Kidney tubule cell (primary cell): ENCODE measurements at places on chromosomes 6 and 20.

DNA sequence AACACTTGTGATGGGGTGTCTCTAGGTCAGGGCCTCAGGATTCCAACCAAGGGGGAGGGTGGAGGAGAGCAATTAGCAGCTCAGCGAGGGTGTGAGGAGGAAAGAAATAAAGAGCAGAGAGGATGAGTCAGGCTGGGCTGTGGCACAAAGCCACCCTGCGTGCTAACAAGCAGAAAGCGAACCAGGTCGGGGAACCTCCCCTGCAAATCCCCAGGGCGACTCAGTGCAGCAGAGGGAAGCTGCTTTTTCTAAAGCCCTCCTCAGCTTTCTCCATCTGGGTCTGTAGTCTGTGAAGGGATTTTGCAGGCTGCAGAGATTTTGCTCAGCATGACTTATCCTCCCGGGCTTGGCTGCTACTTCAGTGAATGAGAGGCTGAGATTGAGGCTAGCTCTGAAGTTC is 6.6 kb upstream of the SPO11 start:
- peak; percentile 41 for DNase-seq

DNA sequence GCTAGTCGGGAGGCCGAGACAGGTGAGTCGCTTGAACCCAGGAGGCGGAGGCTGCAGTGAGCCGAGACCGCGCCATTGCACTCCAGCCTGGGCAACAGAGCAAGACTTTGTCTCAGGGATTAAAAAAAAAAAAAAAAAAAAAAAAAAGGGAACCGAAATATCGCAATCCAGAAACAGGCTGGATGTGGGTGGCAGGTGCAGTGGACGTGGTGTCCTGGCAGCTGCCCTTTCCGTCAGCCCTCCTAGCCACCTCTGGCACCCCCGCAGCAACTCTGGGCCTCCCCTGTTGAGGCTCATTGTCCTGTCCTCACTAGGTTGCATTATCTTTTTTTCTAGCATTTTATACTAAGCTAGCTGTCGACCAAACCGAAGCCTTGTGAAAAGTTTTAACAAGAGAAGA is 113.5 kb downstream of the DTNBP1 start:
- no peak for DNase-seq

- no peak for DNase-seq
Measured at GRCh38 chr6:77397561-77397960, 65.7 kb downstream of the HTR1B start.

DNA sequence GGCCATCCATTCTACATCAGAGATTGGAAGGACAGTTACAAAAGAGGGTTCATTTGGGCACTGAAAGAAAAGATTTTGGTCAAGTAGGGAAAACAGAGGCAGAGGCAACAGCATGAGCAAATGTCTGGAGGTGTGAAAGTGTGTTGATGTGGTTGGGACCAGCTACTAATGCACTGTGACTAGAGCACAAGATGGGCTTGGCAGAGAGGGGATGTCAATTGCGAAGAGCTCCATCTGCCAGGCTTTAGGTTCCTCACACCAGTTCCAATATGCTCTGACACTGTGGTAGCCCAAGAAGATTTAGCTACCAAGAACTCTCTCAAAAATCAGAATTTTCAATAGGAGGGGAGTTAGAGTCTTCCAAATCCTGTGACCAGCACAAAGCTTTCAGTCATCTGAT is 42.1 kb downstream of the TRAF3IP2 start:
- DNase-seq: no peak

- no peak for DNase-seq
Measured at GRCh38 chr20:49786668-49787370, 25.8 kb upstream of the SLC9A8 start.

GRCh38 chr6:47574789-47575188 is 97.2 kb downstream of the CD2AP start:
- DNase-seq: no peak

- DNase-seq: peak; percentile 41
Measured at GRCh38 chr6:136783495-136784270, 8.6 kb downstream of the MAP3K5 start.

GRCh38 chr20:36217226-36217625 is 19.1 kb upstream of the AAR2 start:
- no peak for DNase-seq

GRCh38 chr6:83006270-83006905 is 59.3 kb downstream of the UBE3D start:
- no peak for DNase-seq

GRCh38 chr6:27049863-27050781 is 197.4 kb upstream of the PRSS16 start:
- DNase-seq: no peak

DNA sequence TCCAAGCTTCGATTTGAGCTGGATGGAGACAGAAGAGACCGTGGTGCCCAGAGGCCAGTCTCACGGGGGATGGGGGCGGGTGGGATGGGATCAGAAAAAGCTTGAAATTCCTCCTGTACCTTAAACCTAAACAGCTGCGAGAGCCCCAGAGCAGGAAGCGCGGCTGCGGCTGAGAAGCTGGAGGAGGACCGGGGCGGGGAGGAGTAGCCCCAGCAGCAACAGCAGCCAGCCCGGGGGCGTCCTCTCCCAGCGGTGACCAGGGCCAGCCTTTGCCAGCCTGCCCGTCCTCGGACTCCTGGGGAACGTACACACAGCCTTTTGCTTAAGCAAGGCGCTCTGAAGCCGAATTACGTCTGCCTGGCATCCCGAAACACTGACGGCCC is 17.4 kb upstream of the PRDM13 start:
- DNase-seq: no peak

- DNase-seq: peak; percentile 82
Measured at GRCh38 chr20:47464380-47465101, 37.1 kb upstream of the NCOA3 start.

- no peak for DNase-seq
Measured at GRCh38 chr6:130377371-130377770, 11.6 kb downstream of the TMEM200A start.

- DNase-seq: no peak
Measured at GRCh38 chr6:93437491-93437890, 18.1 kb upstream of the EPHA7 start.

GRCh38 chr6:37314487-37315156 is 39.2 kb upstream of the RNF8 start:
- DNase-seq: peak; percentile 38

DNA sequence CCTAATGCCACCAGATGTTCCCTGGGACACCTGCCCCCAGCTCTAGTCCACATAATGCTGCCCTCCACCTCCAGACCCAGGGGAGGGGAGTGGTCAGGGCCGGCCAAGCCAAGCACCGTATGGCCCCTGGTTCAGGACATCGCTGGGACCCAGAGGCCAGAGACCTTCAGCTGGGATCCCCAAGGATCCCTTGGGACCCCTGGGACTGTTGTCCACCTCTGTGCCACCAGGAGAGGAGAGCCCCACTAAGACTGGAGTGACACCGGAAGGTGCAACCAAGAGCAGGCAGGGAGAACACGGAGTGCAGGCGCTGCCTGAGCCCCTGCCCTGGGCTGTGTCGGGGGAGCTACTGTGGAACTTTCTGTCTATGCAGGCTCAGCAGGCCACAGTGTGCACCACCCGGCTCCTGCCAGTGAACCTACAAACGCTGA is 43.6 kb downstream of the CTCFL start:
- DNase-seq: no peak

DNA sequence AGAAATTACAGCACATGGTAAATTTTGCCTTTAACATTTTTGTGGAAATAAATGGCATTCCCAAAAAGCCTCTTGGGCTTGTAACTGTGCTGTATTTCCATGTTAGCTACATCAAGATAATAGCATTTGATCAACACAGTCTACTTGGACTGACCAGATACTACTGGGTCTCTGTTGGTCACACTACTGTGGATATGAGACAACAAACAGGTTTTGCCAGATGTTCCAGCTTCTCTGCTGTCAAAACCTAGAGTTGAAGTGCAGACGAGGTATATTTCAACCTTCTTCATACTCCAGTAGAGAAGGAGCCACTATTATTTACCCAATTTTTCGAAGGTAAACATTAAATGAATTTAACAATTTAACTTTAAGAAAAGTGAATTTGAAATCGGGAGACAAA is 284.7 kb upstream of the CITED2 start:
- no peak for DNase-seq

- no peak for DNase-seq
Measured at GRCh38 chr6:92827104-92827503, 592.3 kb downstream of the EPHA7 start.

GRCh38 chr6:55997223-55997874 is 122.0 kb upstream of the BMP5 start:
- no peak for DNase-seq
